ENCODE measurements at places on chromosomes 16 and 17. TPM values are rescaled to one million over a fixed set of nuclear protein-coding genes. Genes with fewer than 3 reads are reported as not detected.

CDH8 gene
- 8.3 TPM for total RNA-seq

TMUB2 gene
- total RNA-seq, result 18.5 TPM

CSH2 gene
- 0.43 TPM for total RNA-seq

KRTAP2-2 gene
- total RNA-seq, result not detected

CD79B gene
- total RNA-seq, result 1.5 TPM

CCL15 gene
- total RNA-seq, result not detected

ZNF75A gene
- total RNA-seq, result 30.0 TPM

CCL16 gene
- not detected for total RNA-seq

- no peak overlapping the region for H3K27ac ChIP-seq
- peaks cover 13% of the 10 kb centered on the region for H3K4me1 ChIP-seq
- H3K36me3 ChIP-seq, result no peaks in the 10 kb centered on the region
- no peak for DNase-seq
These were observed 19.7 kb upstream of the RMI2 start for GRCh38 chr16:11325404-11326083.

DNA sequence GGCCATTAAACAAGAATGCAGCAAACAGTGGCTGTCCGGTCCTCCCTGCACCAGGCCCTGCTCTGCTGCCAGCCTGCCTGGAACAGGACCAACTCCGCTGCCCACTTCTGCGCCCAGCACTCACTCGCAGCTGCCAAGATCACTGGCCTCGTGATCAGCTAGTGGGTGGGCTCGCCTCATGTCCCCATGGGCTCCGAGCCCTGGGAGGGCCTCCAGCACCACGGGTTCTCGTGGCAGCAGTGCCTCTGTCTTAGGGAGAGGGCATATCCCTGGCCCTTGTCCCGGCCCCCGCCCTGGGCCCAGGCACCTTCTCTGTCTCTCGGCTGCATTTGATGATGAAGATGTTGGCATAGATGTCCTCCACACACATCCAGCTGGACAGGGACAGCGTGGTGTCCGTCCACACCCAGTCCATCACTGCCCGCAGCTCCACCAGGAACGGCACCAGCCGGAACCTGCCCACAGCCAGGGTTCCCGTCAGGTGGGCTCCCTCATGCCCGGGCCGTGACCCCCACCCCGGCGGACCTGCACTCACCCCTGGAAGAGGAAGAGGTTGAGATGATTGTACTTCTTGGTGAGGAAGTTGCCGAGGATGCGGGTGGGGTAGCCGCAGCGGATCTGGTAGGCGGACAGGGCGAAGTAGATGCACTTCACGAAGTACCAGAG, 13.1 kb downstream of the CTU2 start:
- DNase-seq, result no peak
- H3K27ac ChIP-seq, result no peak overlapping the region
- H3K4me3 ChIP-seq, result no peak overlapping the region

DNA sequence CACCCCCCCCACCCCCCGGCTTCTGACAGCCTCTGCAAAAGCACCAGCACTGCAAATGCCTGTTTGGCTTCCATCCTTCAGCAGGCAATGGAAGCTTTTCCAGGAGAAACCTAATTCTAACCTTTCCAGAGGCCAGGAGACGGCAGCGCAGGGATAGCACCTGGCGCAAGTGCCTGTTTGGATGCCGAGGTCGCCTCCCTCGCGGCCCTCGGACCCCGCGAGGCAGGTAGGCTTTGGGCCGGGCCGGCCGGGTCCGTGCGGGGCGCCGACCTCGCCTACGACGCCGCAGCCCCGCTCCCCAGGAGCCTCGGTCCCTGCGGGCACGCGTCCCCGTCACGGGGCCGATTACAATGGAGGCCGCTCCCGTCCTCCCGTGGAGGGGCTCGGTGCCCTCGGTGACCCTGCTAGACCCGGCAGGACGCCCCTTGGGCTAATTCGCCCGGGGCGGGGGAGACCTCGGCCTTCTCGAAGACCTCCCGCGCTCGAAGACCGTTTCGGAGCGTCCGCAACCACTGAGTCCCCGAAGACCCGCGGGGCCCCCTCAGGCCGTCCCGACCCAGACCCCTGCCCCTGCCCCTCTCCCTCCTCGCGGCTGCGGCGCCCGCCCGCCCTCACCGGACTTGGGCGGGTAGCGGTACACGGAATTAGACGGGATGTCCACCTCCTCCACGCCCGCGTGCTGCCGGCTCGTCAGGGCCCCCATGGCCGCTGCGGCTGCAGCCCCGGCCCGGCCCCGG, 587 bp downstream of the RNF157 start:
- H3K27me3 ChIP-seq, result peaks cover 37% of the 10 kb centered on the region
- H3K4me1 ChIP-seq, result peaks cover 6% of the 10 kb centered on the region
- DNase-seq, result no peak
- H3K27ac ChIP-seq, result no peak overlapping the region
- H3K36me3 ChIP-seq, result no peaks in the 10 kb centered on the region
- peak overlapping the region; percentile 30 for H3K4me3 ChIP-seq

- H3K4me3 ChIP-seq, result no peak overlapping the region
- DNase-seq, result no peak
- H3K36me3 ChIP-seq, result no peaks in the 10 kb centered on the region
- H3K27me3 ChIP-seq, result no peaks in the 10 kb centered on the region
- H3K4me1 ChIP-seq, result no peaks in the 10 kb centered on the region
These were observed 150.7 kb downstream of the SOCS1 start for GRCh38 chr16:11105038-11105903.

GRCh38 chr17:28572259-28573039, 1.1 kb upstream of the PIGS start:
- H3K27me3 ChIP-seq, result no peaks in the 10 kb centered on the region
- peaks cover 2% of the 10 kb centered on the region for H3K4me1 ChIP-seq
- H3K27ac ChIP-seq, result no peak overlapping the region
- no peaks in the 10 kb centered on the region for H3K36me3 ChIP-seq
- no peak for DNase-seq
- H3K4me3 ChIP-seq, result peak overlapping the region; percentile 88

- no peak for DNase-seq
- no peaks in the 10 kb centered on the region for H3K4me1 ChIP-seq
- H3K27ac ChIP-seq, result no peak overlapping the region
- no peaks in the 10 kb centered on the region for H3K27me3 ChIP-seq
- no peak overlapping the region for H3K4me3 ChIP-seq
These were observed 69.2 kb upstream of the DOC2B start for GRCh38 chr17:250487-251300.

- no peak overlapping the region for H3K27ac ChIP-seq
- no peak overlapping the region for H3K4me3 ChIP-seq
- no peaks in the 10 kb centered on the region for H3K27me3 ChIP-seq
- H3K36me3 ChIP-seq, result no peaks in the 10 kb centered on the region
- H3K4me1 ChIP-seq, result no peaks in the 10 kb centered on the region
These were observed 128.5 kb upstream of the HS3ST2 start for GRCh38 chr16:22685459-22685830.

DNA sequence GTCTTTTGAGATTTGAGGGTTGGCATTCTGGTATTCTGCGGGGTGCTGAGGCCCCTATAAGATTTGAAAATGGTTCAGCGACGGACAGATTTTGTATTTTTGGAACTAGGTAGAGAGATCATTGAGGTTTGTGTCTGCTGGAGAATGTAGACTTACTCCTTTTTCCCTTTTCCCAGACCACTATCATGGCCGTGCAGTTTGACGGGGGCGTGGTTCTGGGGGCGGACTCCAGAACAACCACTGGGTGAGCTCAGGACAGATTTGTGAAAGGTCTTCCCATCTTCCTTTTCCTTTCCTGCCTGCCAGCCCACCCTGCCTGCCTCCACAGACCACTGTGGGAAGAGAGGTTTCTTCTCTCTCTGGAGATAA, 572 bp downstream of the PSMB6 start:
- no peak for DNase-seq
- H3K4me1 ChIP-seq, result no peaks in the 10 kb centered on the region
- no peaks in the 10 kb centered on the region for H3K27me3 ChIP-seq
- H3K4me3 ChIP-seq, result peak overlapping the region; percentile 98

GRCh38 chr17:70184770-70185169, 15.4 kb downstream of the KCNJ2 start:
- no peak overlapping the region for H3K27ac ChIP-seq
- no peaks in the 10 kb centered on the region for H3K27me3 ChIP-seq
- H3K36me3 ChIP-seq, result no peaks in the 10 kb centered on the region
- no peaks in the 10 kb centered on the region for H3K4me1 ChIP-seq
- no peak for DNase-seq

DNA sequence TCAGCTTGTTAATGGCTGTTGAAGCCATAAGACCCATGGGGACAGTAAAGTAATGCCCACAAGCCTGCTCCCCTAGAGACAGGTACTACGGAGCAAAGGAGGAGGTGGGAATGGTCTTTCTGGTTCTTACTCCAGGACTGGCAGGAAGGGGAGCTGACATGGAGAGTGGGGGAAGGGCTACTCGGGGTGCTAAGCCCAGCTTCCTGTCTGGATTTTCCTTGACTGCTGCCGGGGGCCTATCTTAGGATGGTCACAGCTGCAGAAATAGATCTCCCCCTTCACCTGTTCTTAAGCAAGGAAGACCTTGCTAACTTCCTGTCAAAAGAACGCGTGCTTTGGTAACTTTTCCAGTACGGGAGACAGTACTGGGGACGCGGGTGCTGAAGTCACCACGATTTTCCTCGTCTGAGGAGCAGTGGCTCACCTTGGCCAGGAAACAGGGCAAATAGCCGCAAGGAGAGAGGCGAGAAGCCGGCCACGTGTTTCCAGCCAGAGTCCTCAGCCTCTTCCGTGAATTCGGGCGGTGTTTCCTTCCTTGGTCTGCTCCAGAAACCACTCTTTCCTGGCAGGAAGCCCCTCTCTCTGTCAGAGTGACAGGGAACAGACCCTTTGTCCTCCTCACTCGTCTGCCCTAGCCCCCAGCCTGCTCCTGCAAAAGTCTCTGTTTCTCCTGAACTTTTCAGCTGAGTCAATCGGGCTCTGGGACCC, 656 bp upstream of the PRR29 start:
- no peaks in the 10 kb centered on the region for H3K36me3 ChIP-seq
- peak overlapping the region; percentile 87 for H3K4me3 ChIP-seq
- DNase-seq, result no peak
- no peak overlapping the region for H3K27ac ChIP-seq
- peaks cover 14% of the 10 kb centered on the region for H3K4me1 ChIP-seq

DNA sequence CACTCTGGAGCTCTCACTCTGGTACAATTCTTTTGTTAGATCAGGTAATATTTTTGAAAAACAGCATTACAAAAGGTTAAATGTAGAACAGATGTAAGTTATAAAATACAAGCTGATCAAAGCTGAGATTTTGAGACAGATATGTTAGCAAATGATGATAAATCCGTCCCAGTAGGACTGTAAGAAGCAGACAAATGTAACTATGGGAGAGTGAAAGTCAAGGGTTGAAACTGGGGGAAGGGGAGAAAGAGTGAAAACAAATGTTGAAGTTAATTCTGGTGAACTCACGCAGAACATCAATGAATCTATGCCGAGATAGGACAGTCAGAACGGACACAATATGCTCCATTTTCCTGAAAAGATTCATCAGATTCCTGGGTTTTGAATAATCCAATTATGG, 298.9 kb upstream of the IRX5 start:
- no peaks in the 10 kb centered on the region for H3K36me3 ChIP-seq
- H3K4me3 ChIP-seq, result no peak overlapping the region
- no peak for DNase-seq
- no peak overlapping the region for H3K27ac ChIP-seq
- no peaks in the 10 kb centered on the region for H3K27me3 ChIP-seq

DNA sequence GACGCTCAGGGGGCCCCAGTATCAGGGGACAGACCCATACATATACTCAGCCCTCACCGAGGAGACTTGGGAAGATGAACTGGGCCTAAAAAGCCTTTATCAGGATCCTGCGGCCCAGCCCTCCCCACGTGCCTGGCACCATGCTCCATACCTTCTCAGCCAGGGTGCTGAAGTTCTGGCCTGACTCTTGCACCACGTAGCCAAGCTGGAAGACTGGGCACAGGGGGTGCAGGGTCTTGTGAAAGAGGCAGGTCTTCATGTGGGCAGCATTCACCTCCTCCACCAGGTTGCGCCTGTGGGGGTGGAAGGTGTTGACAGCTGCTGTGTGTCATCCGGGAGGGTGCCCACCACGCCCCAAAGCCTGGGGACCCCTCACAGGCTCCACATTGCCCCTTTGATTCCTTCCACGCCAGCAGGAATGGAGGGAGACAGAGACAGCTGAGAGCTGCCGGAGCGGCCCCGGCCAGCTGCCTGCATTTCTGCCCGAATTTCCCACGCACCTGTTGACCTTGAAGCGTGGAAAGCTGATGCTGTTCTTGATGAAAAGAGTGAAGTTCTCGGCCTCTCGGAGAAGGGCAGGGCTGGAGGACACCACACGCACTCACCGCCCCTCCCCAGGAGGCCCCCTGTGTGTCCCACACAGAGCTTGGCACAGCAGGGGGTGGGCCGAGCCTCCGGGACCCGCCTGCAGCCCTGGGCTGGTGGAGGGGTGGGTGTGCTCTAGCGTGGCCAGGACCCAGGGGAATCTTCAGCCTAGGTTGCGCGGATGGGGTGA, 10.4 kb upstream of the CAMKK1 start:
- DNase-seq, result no peak
- no peak overlapping the region for H3K4me3 ChIP-seq
- no peak overlapping the region for H3K27ac ChIP-seq
- peaks cover 31% of the 10 kb centered on the region for H3K4me1 ChIP-seq
- H3K36me3 ChIP-seq, result no peaks in the 10 kb centered on the region
- H3K27me3 ChIP-seq, result no peaks in the 10 kb centered on the region

DNA sequence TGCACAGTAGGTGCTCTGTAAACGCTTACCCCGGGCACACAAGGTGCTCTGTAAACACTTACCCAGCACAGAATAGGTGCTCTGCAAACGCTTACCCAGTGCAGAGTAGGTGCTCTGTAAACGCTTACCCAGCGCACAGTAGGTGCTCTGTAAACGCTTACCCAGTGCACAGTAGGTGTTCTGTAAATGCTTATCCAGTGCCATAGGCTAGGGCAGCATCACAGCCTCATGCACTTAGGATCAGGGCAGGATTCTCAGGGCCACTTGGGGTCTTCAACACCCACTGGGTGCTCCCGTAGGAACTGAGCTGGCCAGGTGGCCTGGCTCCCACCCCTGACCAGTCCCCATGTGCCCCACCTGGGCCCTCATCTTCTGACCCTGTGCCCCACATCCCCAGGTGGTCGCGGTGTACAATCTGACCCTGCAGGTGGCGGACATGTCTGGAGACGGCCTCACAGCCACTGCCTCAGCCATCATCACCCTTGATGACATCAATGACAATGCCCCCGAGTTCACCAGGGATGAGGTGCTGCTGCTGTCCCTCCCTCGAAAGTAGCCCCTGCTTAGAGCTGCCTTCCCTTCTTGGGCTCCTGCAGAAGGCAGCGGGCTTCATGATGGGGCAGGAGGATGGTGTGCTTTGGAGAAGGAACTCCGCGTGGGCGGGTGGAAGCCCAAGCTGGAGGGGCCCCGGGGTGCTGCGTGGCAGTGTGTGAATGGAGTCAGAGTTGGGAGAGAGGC, 13.1 kb downstream of the SLC22A31 start:
- no peak overlapping the region for H3K4me3 ChIP-seq
- DNase-seq, result peak; percentile 50
- no peaks in the 10 kb centered on the region for H3K4me1 ChIP-seq
- no peaks in the 10 kb centered on the region for H3K36me3 ChIP-seq
- no peaks in the 10 kb centered on the region for H3K27me3 ChIP-seq
- H3K27ac ChIP-seq, result no peak overlapping the region

- peaks cover 5% of the 10 kb centered on the region for H3K4me1 ChIP-seq
- H3K27me3 ChIP-seq, result no peaks in the 10 kb centered on the region
- DNase-seq, result no peak
- no peak overlapping the region for H3K4me3 ChIP-seq
- no peaks in the 10 kb centered on the region for H3K36me3 ChIP-seq
These were observed 41.8 kb downstream of the RAB11FIP4 start for GRCh38 chr17:31433091-31433790.

- H3K36me3 ChIP-seq, result no peaks in the 10 kb centered on the region
- H3K4me3 ChIP-seq, result no peak overlapping the region
- H3K4me1 ChIP-seq, result no peaks in the 10 kb centered on the region
- no peak overlapping the region for H3K27ac ChIP-seq
- H3K27me3 ChIP-seq, result no peaks in the 10 kb centered on the region
- no peak for DNase-seq
These were observed 40.3 kb downstream of the CYB561 start for GRCh38 chr17:63405741-63406261.
